ENCODE measurements at places on chromosomes 12 and 14.

DNA sequence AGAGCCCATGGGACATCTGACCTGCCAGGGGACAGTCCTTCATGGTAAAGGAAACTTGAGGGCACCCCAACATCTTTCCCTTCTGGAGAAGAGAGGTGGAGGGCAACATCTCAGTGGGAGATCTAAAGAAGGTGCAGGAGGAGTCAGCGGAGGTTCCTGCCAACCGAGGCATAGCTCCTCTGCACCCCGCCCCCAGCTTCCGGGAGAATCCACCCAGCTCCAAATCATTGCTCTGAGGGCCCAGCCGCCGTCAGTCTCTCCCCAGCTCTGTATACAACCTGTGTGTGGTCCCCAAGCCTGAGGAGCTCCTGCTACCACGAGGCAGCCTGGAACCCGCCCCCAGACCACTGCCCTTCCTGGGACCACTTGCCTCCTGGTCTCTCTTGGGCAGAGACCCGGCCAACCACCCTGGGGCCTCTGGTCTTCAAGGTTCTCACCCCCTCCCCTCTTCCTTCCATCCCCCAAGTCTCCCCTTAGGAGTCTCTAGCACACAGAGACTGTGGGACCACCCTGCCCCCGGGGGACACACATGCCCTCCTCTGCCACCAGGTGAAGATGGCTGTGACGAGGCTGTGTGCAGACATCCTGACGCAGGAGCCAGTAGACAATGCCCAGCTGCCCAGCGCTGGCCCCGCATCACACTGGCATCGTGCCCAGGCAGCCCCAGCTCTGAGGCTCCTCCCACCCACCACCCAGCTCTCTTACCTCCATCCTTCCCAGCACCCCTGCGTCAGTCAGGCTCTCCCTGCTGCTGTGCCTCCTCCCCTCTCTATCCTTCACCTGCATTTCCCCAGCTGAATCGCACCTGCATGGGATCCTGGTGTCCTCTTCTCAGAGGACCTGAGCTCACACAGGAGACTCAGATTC is 13.0 kb upstream of the NUDT14 start:
- no peak for DNase-seq

GRCh38 chr14:22978981-22979671 is 3.2 kb downstream of the AJUBA start:
- DNase-seq = no peak

- no peak for DNase-seq
Measured at GRCh38 chr12:6914246-6914946, at the start of gene ENO2. Gene ENO2, plus strand, starts transcription at chr12:6914580. Its CDS starts 1,253 bp downstream, at chr12:6915833.

- no peak for DNase-seq
Measured at GRCh38 chr12:104072099-104072498, 7.8 kb downstream of the HCFC2 start.

GRCh38 chr12:65756956-65757511 is 67.2 kb upstream of the HMGA2 start:
- DNase-seq = no peak

GRCh38 chr12:60935981-60936761 is 1324.0 kb upstream of the USP15 start:
- DNase-seq = peak; percentile 5

GRCh38 chr12:128314611-128315010 is 47.6 kb downstream of the TMEM132C start:
- no peak for DNase-seq

DNA sequence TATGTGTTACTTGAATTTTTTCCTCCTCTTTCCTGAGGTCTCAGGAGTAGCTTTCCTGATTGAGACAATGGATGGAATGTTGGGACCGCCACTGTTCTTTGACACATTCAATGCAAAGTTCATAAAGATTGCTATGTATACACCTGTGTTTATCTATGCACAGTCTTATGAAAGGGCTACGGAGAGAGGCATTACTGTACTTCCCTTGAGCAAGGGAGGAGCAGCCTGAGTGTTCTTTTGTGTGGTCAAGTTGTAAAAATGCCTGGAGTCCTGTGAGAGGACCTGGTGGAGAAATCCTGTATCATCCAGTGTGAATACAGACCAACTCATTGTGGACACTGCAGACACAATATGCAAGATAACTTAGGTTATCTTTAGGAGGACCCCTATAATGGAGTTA is 1.2 kb downstream of the SRGAP1 start:
- peak; percentile 46 for DNase-seq

DNA sequence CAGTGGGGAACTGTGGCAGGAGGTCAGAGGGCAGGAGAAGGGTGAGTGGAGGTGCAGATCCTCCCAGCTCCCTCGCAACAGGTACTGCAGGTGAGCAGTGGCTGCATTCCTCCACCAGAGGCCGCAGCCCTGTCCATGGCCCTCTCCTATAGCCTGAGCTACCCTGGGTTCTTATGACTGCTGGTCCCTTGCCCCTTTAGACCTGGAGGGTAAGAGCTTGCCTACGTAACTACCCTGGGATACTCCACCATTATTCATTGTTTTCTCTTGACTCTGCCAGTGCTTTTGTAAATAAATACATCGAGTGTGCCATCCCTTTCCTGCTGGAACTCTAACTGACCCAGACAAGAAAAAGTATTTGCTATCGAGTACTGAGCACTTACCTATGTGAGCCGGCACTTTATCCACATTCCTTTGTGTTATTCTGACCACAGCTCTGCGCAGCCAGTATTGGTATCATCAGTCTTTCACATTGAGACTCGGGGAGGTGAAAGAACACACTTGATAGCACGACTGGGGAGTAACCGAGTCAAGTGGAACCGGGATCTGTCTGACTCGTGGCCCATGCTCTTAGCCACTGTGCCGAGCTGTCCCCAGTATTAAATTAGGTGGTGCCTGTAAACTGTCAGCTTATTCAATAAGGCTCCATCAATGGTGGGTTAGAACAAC is 38.5 kb downstream of the LTBP2 start:
- DNase-seq = peak; percentile 52

DNA sequence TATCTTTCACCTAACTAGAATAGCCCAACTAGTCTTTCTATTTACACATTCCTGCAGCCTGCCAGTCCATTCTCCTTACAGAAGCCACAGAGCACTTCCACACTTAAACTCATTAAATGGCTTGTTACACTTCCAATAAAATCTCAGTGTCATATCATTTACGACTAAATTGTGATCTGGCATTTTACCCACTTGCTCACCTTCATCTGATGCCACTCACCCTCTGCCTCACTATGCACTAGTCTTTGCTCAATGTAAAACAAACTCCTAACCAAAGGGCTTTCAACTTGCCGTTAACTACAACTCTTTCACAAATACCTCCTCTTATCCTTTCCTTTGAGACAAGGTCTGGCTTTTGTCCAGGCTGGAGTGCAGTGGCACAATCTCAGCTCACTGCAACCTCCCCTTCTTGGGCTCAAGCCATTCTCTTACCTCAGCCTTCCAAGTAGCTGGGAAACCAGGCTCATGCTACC is 24.1 kb downstream of the YAF2 start:
- DNase-seq = no peak

DNA sequence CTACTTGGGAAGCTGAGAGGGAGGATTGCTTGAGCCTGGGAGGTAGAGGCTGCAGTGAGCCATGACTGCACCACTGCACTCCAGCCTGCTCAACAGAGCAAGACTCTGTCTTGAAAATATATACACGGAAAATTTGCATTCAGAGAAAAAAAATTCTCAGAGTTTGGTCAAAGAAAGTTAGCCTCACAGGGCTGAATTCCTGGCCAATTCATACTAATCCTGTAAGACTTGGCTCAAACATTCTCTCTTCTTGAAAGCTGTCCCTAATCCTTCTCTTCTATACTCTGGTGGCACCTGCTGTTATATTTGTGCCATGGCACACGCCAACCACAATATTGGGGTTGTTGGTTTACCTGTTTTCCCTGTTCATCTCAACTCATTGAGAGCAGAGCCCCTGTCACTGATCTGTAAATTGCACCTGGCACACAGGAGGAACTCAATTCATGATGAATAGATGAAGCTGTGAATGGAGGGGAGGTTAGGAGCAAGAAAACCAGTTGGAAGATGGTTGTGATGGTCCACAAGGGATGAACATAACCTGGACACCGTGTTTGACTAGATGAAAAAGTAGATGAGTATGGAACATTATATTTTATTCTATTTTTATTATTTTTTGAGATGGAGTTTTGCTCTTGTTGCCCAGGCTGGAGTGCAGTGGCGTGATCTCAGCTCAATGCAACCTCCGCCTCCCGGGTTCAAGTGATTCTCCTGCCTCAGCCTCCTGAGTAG is 36.8 kb upstream of the SPTSSA start:
- DNase-seq = no peak

- DNase-seq = no peak
Measured at GRCh38 chr14:75995372-75996041, 9.9 kb downstream of the IFT43 start.

DNA sequence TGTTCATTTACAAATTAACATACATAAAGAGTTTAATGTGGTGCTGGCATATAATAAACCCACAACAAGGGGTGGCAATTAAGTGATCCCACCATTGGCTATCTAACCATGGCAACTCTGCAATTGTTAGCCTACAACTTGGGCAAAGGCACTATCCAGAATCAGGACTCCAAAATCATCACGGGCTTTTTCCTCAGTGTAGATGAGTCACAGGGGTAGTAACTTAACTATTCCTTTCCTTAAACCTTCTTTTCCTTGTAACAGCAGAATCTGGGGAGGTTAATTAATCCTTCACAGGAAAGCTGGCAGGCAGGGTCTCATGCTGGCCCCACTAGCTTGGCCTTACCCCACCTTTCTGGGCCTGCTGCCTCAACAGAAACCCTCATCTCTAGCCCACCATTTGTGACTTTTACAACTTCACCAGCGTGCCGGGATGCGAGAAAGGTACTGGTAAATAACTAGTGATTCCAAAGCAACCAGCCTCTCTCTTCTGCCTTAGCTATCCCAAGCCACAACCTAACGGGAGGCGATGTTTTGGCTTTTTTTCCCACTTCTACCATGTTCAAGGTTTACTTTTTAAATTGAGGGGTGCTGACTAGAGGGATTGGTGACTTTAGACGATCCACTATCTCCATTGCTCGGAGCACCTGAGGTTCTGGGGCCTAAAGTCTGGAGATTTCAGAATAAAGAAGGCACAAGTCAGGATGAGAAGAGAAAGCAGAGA is 744 bp downstream of the ATP5MC2 start:
- DNase-seq = no peak

DNA sequence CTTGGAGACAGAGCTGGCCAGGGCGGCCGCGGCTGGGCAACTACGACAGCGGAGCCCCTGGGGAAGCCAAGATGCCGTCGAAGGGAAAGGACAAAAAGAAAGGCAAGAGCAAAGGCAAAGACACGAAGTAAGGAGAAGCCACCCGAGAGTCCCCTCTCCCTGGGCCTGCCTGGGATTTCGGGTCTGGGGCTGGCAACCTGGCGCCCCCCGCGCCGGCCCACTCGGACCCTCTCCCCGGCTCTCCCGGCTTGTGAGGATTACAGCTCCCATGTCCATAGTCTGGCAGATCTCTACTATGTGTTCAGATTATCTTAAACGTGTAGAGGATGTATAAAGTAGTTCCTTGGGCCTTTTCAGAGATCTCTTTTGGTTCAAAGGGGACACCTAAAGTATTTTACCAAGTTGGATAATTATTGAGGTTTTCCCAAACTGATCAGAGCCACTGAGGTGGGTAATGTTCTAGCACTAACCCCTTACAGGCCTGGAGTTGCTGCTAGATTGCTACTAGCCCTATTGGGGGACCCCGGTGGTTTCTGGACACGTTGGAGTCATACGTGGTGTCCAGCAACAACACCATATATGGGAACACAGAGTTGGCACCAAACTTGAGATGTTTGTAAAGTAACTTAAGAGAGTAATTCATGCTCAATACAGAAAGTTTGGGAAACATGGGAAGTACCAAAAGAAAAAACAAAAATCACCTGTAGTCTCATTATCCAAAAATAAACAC is 424 bp downstream of the BBOF1 start:
- DNase-seq = no peak

DNA sequence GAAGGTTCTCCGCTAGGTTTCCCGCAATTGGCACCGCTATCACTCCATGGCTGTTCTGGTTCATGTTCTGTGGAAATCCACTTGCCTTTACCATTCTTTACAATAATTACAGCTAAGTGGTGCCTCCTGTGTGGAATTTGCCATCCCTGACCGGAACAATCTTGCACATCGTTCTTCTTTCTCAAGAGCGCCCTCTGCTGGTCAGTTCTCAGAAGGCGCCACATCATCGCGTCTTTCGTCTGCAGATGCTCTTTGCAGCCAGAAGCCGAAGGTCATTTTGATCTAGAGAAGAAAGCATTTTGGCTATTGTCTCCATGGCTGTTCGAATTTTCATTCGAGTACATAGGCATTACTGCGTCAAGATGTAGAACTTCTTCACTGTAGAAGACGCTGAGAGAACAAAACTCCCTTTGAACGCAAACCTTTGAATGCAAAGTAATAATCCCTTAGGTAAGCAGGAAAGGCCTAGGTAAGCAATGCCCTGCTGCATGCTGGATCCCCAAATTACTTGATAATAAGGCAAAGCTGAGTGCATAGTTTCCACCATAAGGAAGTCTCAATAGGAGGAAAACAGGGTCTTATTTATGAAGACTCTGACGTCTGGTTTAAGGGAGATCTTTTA is 10.1 kb upstream of the RTRAF start:
- peak; percentile 34 for DNase-seq

GRCh38 chr12:120678572-120678971 is 8.4 kb upstream of the MLEC start:
- no peak for DNase-seq

- DNase-seq = no peak
Measured at GRCh38 chr12:55652352-55652751, 15.7 kb downstream of the OR10P1 start.

DNA sequence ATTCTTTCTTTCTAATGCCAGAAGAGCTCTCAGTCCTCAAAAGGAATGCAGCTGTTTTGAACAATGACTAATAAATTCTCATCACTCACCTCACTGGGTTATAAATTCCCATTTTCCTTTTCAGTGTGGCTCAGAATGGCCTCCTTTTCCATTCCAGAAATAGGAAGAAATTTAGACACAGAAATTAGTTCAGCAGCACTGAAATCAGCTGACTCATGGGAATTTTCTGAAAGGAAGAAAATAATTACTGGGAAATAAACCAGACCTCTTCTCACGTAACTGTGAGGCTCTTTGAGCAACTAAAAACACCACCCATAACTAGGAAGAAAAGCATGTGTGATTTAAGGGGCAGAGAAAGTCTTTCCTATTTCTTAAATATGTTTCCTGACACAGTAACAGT is 23.8 kb downstream of the CD163 start:
- no peak for DNase-seq

DNA sequence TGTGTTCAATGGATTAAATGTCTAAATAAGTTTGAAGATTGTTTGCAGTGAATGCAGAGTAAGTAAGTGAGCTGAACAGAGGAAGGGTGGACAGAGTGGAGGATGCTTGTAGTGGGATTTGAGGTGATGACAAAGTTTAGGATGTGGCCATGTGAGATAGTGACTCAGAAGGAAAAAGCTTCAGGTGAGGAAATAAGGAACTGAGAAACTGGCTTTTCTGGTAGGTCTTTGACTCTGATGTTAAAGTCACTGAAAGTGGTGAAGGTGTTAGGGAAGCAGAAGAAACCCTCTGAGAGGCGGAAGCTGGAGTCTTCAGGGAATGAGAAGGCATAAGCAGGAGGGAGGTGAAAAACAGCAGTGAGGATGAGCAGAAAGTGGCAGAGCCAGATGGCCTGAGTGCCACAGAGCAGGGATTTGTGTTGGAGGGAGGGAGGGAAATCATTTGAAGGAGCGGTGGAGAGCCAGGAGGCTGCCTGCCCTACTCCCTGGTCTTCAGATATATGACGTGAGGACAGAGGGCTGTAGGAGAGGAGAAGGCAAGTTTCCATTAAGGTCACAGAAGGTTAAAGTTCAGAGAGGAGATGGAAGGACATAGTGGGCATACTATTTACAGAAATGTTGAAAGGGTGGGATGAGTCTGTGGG is 24.8 kb downstream of the RGS6 start:
- DNase-seq = no peak

All from HuH-7 (cell line).